Fibroblast of the conjunctiva (primary cell): ENCODE measurements at places on chromosomes 7 and 10.

DNA sequence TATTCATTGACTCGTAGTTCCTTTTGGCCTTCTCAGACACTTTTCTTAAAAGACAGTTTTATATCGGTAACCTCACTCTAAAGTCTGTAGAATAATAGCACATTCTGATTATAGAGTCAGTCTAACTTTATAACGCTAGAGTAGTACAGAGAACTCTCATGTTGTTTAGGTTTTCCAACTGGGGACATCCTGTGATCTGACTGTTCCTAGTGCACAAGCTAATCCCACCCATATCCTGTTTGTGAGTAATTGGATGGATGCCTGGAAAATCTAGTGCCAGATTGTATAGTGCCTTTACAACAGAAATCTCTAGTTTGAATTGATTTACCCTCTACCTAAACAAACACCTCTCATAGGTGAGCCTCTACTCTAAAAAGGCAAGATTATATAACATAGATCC, 107.4 kb downstream of the ZEB1 start:
- peak; percentile 70 for DNase-seq

DNA sequence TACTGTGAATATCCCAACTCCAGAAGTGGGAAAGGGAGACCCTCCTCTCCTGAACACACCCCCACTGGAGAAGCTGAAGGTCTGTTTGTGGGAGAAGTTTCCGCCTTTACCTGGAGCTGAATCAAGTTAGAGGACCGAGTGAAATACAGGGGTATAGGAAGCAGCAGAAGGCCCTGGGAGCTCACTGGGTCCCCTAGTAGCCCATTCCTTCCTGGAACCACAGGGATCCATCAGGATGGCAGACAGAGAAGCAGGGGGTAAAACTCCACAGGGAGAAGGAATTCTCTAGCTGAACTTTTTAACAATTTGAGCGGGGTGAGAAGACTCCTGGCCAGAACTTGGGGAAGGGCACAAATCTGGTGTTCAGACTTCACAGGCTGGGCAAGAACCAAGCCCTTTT, 275.8 kb downstream of the GRID1 start:
- no peak for DNase-seq

GRCh38 chr10:35552650-35553342, 52.3 kb upstream of the GJD4 start:
- DNase-seq, result no peak

DNA sequence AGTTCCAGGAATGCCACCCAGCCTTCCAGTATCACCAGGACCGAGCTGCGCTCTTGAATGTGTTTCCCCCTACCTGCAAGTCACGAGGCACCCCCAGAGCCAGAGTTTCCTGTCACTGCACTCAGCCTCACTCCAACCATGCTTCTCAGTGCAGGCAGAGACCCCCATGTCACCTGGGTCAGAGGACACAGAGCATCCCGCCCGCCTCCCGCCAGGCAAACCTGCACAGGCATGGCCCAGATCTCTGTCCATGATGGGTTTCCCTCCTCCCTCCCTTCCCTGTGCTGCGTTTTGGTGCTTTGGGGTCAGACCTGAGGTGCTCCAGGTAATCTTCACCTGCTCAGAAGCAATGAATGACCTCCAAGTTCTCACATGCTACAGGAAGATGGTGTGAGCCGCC, 3.1 kb upstream of the RET start:
- DNase-seq, result no peak

- DNase-seq, result no peak
Observed at GRCh38 chr7:87510411-87510875, 35.0 kb upstream of the ABCB4 start.

DNA sequence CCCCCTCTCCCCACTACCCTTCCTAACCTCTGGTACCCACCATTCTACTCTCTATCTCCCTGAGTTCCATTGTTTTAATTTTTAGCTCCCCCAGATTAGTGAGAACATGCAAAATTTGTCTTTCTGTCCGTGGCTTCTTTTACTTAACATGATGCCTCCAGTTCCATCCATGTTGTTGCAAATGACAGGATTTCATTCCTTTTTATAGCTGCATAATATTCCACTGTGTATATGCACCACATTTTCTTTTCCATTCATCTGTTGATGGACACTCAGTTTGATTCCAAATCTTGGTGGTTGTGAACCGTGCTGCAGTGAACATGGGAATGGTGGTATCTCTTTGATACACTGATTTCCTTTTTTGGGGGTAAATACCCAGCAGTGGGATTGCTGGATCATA, 22.0 kb downstream of the DENND10 start:
- no peak for DNase-seq

DNA sequence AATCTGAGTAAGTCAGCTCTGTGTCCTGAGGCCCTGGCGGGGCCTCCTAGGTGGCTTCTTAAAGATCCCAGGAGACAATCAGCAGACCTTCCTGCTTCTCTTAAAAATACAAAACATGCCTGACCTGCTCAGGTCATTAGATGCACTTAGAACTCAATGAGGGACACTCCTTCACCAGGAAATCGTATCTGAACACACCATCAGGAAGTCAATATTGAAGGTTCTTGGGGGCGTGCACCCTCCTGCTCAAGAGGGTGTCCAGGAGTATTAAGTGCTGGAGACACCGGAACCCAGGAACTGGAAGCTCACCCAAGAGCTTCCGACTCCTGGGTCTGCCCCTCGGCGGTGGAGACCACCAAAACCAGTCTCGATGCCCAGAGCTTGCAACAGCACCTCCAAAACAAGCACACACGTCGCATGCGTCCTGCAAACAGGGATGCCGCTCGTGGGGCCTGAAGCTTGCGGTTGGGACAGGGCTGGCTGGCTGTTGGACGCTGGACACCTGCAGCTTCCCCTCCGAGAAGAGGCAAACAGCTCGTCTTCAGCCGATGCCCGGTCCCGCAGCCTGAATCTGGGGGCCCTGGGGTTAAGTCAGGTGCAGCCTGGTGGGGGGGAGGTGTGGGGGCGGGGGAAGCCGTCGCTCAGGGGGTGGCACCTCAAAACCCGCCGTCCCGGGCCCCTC, 803 bp downstream of the RAPGEF5 start:
- no peak for DNase-seq

- DNase-seq, result no peak
Observed at GRCh38 chr10:116627386-116627933, 6.7 kb downstream of the PNLIPRP2 start.

- no peak for DNase-seq
Observed at GRCh38 chr7:48718731-48719378, 205.5 kb upstream of the CDC14C start.

GRCh38 chr7:40402661-40403060, 267.9 kb downstream of the SUGCT start:
- DNase-seq, result no peak

- no peak for DNase-seq
Observed at GRCh38 chr10:102514487-102515311, 10.9 kb downstream of the SUFU start.

DNA sequence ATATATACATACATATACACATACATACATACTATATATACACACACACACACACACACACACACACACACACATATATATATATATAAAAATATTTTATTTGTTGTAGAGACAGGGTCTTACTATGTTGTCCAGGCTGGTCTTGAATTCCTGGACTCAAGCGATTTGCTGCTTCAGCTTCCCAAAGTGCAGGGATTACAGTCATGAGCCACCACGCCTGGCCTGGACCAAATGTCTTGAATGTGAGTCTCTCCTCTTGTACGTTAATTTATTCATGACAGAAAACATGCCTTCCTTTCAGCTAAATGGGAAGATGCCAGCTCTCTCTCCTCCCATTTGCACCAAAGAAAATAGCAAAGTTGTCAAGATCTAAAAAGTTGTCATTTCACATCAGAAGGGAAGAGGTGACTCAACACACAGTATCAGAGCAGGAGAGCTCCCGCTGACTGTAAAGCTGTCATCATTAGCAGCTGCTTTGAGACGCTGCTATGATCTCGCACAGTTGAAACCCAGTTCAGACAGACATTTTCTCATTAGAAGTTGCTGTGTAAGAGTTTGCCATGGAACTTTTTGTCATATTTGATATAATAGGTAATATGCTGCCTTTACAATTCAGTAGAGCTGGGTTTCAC, 224.3 kb downstream of the SFMBT2 start:
- no peak for DNase-seq

DNA sequence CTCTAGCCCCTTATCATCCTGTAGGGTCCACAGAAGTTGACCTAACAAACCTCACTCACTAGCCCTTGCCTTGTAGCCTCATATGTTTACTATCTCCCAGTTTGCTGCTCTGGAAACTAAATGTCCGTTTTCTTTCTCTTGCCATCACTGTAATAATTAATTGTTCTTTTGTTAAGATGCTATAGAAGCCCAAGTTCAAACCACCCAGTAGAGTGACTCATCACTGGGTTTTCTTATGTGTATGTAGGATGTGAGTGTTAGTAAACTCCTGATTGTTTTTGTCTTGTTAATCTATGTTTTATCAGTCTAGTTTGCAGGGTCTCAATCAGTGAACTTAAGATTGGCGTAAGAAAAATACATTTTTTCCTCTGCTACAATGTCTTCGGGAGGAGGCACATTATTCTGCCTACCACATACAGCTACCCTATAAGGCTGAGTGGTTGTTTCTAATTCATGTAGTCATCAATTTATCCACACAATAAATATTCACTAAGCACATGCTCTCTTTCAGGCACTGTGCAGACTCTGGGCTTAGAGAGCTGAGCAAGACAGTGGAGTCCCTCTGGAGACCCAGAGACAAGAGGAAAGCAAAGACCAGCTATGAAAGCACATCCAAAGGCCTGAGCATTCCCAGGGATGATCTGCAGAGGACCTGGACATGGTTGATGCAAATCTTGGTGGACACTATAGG, 474.1 kb upstream of the AKR1E2 start:
- no peak for DNase-seq

DNA sequence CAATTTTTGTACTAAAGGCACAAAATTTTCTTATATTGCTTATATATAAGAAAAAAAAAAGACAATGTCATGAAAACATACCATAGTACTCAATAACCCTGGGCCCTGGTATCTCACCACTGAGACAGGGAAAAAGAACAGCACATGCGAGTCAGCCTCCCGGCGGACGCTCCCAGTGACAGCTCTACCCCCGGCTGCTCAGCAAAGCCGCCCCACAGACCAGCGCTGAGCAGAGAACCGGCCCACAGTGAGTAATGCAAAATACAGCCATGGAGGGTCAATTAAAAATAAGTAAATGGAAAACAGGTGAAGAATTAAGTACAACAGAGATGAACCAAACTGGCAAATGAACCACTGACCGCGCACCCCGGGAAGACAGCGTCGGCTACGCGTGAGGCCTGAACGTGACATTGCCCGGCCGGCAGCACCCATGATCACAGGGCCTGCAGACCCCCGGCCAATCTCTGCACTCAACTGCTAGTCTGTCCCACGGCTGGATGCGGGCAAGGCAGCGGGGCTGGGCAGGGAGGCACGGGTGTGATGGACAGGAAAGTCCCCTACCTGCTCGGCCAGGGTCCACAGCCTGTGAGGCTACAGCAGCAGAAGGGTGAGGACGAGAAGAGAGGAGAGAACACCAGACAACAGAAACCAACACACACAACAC, 175.9 kb downstream of the ZMYND11 start:
- no peak for DNase-seq

GRCh38 chr10:101595591-101596433, 7.7 kb downstream of the DPCD start:
- DNase-seq, result no peak

DNA sequence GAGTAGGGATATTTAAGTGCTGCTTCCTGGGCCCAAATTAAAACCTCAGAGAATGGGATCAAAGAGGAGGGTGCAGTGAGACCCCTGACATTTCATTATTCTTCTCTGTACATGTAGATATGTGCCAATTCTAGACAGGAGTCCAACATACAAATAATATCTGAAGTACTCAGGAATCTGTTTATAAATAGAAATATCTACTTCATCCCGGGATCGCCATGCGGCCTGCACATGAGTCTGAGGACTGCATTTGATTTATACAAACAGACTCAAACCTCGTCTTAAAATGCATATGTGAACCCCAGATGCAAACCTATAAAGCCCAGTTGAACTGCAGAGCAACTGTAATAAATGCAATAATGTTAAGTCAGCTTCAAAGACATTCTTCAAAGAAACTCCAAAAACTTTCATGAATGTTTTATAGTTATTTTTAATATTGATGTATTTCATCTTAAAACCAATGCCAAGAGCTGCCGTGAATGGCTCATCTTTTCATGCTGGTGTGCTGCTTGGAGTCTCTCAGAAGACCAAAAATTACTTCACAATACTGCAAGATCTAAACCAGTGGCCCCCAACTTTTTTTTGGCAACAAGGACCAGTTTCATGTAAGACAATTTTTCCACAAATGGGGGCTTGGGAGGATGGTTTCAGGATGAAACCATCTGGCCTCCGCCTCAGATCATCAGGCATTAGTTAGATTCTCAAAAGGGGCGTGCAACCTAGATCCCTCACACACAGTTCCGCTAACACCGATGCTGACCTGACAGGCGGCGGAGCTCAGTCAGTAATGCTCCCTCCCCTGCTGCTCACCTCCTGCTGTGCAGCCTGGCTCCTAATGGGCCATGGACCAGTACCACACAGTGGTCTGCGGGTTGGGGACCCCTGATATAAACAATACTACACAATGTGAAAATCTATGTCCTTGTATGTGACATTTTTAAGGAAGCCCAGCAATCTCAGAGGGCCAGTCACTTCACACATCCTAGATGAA, 166.9 kb downstream of the PARD3 start:
- no peak for DNase-seq
